ENCODE measurements at places on chromosomes 3 and 15.

DNA sequence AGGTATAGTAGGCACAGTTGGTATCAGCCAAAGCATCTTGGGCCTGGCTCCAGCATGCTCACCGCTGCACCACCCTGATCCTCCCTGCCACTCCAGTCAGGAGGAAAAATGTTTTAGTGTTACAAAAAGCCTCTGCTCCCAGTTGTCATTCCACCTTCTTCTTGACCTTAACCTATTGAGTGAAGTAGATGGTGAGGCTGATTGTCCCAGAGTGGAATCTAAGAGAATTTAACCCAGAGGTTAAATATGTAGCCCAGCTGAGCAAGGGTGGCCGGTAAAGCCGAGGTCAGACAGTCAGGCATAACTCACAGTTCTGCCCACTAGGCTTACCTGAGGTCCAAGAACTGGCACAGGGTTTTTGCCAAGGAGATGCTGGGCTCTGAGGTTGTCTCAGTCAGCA lies 30.7 kb upstream of the TNIK start:
- no peak for DNase-seq

DNA sequence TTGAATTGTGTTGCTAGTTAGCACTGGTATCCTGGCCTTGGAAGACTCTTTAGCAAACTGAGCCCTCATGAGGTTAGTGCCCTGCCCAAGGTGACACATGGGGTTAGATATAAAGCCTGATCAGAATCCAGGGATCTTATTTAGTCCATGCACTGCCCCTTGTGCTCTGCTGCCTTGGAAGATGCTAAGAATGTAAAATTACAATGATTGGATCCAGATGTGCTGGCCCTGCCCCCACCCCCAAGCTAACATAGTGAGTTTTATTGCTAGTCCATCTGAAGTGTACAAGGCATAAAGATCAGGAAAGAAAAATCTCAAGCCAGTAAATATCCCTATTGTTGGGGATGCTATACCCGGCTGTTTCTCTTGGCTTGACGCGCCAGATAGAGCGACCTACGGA lies 248.1 kb upstream of the C2CD4B start:
- DNase-seq = no peak

DNA sequence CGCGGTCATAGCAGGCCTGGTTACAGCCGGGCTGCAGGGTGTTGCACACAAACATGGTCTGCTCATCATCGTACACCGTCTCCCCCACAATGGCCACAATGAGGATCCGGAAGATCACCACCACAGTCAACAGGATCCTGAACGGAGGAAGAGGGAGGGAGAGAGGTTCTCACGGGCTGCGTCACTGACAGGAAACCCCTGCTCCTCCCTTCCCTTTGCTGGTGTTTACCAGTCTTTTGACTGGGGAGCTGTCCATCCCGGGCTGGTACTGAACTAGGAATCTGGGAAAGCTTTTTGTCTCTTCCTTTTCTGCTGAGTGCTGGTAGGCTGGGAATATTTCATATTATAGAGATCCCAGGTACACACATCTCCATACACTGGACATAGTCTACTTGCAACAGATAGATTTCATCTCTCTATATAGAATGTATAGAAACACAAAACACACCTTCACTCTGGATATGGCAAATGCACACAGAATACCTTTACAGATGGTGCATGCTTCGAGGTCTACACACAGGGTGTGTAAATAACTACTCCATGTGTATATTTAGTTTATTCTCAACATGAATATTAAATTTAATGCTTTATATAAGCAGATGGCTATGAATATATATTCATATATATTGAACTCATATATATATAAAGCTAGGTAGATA lies 1.4 kb downstream of the GJD2 start:
- DNase-seq = no peak

- DNase-seq = no peak
Observed at GRCh38 chr3:124455891-124456290, 274.4 kb upstream of the UMPS start.

DNA sequence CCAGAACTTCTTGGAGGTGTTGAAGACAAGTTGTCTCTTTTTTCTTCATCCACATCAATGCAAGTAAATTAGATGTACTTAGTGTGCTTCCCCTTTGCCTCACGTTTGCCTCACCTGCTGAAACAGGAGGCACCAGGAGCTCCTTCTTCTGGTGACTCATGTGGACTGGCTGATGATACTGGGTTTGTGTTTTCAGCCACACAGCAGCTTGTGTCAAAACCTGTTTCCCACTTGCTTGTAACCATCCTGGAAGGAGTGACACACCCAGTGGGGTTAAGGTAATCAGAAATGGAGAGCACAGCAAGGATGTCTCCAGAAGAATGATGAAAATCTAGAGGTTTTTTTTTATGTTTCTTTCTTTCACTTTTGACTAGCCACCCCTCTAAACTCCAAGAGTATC lies 143.3 kb upstream of the RBMS3 start:
- DNase-seq = no peak

DNA sequence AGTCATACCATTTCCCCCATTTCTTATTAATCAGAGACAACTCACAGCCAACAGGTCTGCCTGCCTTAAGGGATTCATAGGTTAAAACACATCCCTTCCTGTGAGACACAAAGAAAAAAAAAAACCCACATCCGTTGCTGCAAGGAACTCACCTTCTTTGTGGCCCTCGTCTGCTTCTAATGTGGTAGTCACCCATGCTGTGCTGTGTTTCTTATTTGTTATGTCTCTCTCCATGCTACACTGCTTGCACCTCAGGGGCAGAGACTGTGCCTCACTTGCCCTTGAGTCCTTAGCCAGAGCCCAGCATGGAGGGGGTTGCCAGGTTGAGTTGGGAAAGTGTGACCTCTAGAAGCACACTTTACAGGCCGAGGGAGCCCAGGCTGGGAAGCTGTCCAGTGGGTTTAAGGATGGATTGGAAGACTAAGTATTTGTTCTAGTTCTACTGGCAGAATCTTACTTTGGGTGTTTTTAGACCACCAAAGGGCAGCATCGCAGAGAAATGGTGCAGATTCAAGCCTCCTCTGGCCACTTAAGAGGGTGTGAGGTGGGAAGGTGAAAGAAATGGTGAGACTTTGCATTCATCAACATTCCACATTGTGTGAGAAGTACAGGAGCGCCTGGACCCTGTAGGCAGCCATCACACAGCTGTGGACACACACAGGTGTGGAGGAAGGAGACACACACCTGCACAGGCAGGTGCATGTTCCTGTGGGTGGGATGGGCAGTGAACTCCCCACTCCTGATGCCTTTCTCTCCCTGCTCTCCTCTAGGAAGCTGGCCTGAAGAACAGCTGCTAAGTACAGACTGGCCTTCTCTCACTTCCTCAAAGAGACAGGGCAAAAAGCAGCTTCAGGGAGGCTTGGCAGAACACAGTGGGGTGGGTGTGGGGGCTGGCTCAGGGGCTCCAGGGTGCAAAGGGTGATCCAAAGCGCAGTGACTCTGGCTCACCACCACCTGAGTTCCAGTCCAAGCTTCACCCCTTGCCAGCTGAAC lies 48.8 kb downstream of the GLB1 start:
- DNase-seq = no peak

- no peak for DNase-seq
Observed at GRCh38 chr3:160475884-160476283, 26.3 kb upstream of the TRIM59 start.

DNA sequence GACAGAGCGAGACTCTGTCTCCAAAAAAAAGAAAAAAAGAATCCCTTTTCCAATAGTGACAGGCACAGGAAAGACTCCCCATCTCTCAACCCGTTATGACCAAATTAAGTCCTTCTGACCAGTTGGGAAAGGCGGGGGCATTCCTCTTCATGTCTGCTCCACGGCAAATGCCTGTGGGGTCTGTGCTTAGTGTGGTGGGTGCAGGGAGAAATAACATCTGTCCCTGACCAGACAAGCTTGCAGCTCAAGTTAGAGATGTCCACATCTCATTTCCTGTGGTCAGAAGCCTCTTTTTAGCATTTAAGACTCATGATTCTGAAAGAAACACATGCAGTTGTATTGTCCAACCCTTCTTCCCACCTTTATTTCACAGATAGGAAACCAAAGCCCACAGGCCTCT lies 16.2 kb downstream of the PLA1A start:
- no peak for DNase-seq

DNA sequence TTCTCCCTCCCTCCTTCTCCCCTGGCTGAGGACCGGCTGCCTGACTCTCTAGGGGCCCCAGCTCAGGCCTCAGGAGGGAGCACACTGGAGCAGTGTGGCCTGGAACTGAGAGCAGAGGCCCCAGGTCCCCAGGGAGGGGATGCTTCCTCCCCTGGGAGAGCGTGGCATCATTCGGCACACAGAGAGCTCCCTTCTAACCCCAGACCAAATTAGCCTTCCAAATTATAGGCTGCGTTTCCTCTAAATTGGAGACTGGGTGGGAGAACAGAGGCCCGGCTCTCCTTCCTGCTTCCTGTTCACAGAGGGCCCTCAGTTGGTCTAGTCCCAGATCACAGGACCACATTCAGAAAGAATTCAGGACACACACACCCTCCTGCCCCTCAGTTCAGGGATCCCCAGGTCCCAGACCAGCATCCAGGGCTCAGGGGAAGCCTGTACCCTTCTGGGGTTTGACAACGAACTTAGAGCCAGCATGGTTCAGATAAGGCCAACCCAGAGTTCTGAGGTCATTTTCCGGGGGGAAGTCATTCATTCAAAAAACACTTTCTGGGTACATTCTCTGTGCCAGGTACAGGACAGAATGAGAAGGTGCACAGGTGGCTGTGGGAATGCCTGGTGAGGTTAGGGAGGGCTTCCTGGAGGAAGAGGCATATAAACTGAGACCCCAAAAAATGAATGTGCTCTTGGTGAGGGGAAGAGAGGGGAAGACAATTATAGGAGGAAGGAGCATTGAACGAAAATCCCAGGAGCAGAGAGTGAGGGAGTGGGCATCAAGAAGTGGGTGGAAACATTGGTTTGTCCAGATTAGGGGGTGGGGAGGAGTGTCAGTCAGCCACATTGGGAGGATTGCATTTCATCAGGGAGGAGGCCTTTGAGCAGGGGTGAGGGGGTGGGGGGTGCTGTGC lies 28.4 kb upstream of the RPL29 start:
- peak; percentile 79 for DNase-seq

DNA sequence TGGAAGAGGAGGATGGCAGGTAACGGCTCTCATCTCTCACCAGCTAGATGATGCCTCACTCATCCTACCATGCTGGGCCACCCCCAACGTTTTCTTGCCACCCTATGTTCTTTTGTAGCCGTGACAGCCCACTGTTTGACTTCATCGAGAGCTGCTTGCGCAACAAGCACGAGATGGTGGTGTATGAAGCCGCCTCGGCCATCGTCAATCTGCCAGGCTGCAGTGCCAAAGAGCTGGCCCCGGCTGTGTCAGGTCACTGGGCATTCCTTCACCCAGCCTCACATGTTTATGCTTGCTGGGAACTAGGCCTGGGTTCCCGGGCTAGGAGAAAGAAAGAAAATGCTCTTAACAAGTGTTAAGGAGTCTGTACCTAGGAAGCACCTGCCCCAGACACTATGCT lies 8.2 kb downstream of the COPG1 start:
- DNase-seq = no peak

DNA sequence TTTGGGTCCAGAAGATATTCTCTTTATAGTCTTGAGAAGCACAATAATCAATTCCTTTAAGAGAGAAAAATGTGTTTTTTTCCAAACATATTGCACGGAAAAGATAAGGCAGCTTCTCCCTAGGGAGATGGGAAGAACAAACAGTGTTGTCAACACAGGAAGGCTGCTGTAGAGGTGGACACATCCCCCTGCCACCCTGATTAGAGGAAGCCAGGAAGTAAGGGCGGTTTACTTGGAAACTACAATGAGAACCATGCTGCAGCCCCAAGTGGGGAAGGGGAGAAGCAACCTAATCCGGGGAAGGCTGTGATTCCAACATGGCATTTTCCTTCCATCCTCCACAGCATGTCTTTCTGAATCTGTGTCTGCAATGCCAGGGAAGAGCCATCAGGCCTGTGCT lies 256.9 kb upstream of the TGFBR2 start:
- DNase-seq = no peak

DNA sequence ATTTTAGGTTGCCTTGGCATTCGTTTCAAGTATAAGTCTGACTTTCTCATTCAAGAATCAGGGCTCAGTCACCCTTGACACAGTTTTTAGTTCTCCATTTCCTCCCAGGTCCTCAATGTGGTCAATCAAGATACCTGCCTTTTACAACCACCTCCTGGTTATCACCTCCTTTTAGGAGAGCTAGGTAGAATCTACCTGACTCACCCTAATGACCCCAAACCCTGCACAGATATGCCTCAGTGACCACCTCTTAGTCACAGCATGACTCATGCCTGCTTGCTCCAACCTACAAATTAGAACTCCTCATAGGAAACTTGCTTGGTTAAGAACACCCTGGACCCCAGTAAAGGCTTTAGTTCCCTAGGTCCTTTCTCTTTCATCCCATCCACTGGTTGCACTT lies 22.5 kb downstream of the DMXL2 start:
- no peak for DNase-seq

- DNase-seq = no peak
Observed at GRCh38 chr15:57734860-57735259, 28.3 kb downstream of the POLR2M start.

GRCh38 chr15:48413304-48413703 lies 82.1 kb downstream of the DUT start:
- no peak for DNase-seq

- no peak for DNase-seq
Observed at GRCh38 chr3:182739619-182740018, 53.7 kb upstream of the ATP11B start.

DNA sequence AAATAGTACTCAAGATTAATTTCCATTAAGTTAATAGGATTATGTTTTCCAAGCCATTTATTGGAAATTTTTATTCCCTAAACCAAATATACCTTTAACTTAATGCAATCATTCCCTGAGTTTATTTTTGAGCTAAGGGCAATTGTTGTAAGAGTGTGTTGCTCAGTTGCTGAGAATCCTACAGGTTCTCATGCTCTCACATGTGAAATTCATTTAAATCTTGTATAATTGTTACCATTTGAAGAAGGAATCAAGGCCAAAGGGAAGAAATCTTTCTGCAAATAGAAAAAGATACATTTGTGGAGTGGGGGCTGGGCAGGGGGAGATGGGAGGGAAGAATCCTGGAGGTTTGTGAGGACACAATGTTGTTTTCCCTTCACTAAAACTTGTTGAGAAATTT lies 202.7 kb upstream of the STRIT1 start:
- no peak for DNase-seq

GRCh38 chr3:156461889-156462288 lies 93.0 kb downstream of the SSR3 start:
- no peak for DNase-seq

DNA sequence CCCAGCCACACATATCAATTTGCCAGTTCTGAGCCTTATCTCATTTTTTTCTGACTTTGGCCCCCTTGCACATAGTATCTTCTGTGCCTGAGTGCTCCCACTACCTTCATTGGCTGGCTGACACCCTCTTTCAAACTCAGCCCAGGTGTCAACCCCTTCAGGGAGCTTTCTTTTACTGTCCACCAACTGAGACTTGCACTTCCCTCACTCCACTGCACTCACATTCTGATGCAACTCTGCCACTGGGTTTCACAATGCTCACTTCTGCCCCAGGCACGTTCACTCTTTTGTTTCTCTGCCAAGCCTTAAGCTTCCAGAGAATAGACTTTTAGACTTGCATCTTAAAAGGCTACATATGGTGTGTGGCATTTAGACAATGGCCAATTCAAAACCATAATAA lies 101.5 kb upstream of the CBLB start:
- no peak for DNase-seq

GRCh38 chr3:155382396-155383042 lies 89.0 kb upstream of the STRIT1 start:
- DNase-seq = peak; percentile 9
